Stimulated activated naive CD4-positive, alpha-beta T cell (primary cell): ENCODE measurements at places on chromosomes 7 and 10.

DNA sequence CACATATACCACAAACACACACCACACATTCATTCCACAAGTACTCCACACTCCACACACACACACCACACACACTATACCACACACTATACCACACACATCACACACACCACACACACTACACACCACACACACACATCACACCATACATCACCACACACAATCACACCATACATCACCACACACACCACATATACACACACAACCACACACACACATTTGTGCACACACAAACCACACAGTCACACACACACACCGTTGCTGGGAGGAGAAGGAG lies 112.8 kb downstream of the PTPN20 start:
- DNase-seq, result no peak

- no peak for DNase-seq
Observed at GRCh38 chr7:153518201-153518984, 533.8 kb upstream of the DPP6 start.

DNA sequence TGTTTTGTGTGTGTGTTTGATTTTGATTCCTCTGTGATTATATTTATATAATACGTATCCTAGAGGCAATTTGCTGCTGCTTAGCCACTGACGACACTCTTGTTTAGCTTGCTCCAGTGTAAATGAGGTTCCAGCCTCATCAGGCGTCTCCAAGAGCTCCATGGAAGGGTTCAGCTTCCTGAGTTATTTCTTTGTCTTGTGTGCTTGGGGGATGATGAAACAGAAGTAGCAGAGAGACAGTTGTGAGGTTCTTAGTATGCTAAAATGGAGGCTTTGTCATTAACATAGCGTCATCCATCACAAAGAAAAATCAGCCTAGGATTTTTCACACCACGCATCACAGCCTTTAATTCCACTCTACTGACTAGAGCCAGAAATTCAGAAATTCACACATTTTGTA lies 85.1 kb downstream of the KLF6 start:
- DNase-seq, result no peak

GRCh38 chr10:121596689-121597503 lies 1.3 kb downstream of the FGFR2 start:
- no peak for DNase-seq

- no peak for DNase-seq
Observed at GRCh38 chr7:80318081-80318480, 183.4 kb downstream of the GNAI1 start.

- peak; percentile 7 for DNase-seq
Observed at GRCh38 chr7:8295638-8296361, 33.8 kb upstream of the ICA1 start.

DNA sequence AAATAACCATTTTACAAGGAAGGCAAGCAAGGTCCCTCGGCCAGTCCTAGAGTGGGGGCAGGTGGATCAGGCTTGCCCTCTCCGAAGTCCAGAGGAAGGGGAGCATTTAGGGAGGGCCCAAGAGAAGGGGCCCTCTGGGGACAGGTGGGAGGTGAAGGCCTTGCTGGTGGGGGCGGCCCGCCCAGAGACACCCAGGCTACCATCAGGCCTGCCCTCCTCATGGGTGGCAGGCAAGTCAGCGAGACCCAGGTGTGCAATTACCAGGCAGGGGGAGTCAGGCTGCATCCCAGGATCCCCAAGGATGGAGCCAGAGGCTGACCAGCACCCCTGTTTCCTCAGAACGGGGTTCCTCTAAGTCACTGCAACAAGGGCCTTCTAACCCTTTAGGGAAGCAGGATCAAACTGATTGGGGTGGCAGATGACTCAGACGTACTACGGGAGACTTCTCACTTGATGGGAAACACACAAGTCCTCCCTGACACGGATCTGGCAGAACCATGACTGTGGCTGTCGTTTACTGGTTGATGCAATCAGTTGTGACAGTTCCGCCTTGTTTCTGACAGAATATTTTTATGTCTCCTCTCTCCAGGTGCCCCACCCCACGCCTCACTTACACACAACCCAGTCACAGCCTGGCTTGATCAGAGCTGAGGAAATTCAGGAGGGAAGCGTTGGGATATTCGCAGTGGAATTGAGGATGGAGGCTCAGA lies 8.2 kb downstream of the LOXL4 start:
- DNase-seq, result no peak

DNA sequence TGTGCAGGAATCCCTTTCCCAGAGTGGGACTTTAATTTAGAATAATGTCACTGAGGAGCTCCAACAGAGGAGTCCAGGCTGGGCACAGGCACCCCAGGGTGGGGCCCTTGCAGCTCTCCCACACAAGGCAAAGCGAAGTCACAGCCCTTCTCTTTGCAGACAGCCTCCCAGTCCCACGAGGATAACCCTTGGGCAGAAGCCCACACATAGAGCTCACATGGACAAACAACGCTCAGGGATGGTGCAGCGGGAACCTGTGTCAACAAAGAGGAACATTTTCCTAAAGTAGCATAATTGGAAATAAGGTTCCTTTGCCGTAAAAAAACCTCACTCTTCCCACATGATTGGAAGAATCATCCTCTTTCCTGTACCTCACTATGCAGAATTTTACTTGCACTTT lies 29.3 kb upstream of the GGCT start:
- DNase-seq, result no peak

GRCh38 chr10:3347413-3348182 lies 175.0 kb upstream of the PITRM1 start:
- no peak for DNase-seq

GRCh38 chr7:148276314-148277041 lies 314.1 kb upstream of the C7orf33 start:
- DNase-seq, result no peak

- no peak for DNase-seq
Observed at GRCh38 chr7:41889040-41889439, 186.2 kb upstream of the INHBA start.

DNA sequence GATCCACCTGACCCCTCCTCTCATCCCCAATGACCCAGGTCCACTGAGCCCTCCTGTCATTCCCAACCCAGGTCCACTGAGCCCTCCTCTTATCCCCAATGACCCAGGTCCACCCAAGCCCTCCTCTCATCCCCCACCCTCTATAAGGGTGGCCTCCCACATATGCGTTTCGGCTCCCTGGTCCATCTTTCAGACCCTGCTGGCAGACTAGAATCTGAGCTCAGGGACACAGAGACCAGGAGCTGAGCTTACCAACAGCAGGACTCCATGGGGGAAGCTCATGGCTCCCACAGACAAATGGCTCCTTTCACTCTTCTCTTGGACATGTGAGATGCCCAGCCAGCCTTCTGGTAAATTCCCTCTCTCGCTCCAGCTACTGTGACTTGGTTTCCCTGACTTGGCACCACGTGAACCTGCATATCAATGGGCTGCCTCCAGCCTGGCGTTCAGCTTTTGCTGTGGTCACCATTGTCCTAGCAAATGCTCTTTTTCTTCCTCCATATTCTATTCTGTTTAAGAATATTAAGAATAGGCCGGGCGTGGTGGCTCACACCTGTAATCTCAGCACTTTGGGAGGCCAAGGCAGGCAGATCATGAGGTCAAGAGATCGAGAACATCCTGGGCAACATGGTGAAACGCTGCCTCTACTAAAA lies 24.8 kb upstream of the INPP5A start:
- no peak for DNase-seq

DNA sequence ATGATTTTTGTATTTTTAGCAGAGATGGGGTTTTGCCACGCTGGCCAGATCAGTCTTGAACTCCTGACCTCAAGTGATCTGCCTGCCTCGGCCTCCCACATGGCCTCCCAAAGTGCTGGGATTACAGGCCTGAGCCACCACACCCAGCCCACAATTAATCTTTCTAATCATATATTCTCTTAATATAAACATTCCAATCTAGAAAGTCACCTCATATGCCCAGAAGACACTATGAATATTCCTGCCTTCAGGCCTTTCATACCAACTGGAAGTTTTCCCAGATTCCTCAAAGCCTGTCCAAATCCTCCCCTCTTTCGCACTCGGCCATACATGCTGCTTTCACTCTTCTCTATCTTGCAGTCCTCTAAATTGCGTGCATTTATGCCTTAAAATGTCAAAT lies 32.6 kb downstream of the PDZD8 start:
- DNase-seq, result no peak

DNA sequence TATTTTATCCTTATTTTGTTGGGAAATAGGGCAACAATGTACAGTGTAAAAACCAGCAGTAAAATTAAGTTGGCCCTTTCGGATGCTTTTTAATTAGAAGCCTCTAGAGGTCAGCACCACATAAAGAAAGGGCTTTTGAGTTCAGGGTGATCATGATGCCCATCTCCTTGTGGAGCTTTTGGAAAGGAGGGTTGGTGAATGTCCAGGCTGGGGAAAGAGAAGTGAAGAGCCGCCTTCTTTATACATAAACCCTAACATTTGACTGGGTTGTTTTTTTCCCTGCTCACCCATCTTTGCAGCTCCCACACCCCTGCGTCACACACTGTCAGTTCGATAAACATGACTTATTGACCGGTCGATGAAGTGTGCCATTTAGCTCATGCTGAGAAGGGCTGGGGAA lies 29.8 kb downstream of the MTURN start:
- DNase-seq, result no peak

GRCh38 chr10:14244147-14244546 lies 86.6 kb downstream of the FRMD4A start:
- no peak for DNase-seq

DNA sequence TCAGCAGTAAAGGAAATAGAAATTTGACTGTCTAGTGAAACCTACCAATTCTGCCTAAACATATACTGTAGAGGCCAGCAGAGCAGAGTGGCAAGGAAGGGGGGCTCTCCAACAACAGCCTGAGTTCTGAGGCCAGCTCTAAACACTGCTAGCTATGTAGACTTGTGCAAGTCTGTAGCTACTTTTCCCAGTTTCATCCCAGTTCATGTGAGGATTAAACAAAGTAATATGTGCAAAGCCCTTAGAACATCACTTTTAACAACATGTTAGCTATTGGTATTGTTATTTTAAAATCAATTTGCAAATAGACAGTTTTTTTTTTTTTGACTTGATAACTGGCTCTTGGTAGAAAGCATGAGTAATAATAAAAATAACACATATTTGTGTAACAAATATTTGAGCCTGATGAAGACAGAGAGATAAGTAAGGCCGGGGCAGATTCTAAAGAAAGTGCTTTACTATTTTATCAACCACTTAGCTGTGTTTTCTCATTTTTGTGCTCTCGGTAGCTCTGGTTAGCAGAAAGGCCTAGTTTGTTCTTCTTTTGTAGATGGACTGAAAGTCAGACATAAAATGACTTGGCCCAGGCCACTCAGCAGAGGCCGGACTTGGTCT lies 9.3 kb downstream of the CHST12 start:
- no peak for DNase-seq

GRCh38 chr10:9069136-9069535 lies 1014.6 kb downstream of the GATA3 start:
- no peak for DNase-seq
